Right renal pelvis (tissue), 4 donors: ENCODE measurements at places on chromosomes 6 and 20. TPM values are rescaled to one million over a fixed set of nuclear protein-coding genes. Genes with fewer than 3 reads are reported as not detected.

The MCCD1 gene
- polyA plus RNA-seq, result 14.9 TPM

The RAET1L gene
- not detected for polyA plus RNA-seq

The MTHFD1L gene
- 16.2 TPM for polyA plus RNA-seq

The UTRN gene
- polyA plus RNA-seq, result 140 TPM

The ZBTB2 gene
- polyA plus RNA-seq, result 16.4 TPM

The DEFB129 gene
- polyA plus RNA-seq, result not detected

The TFAP2D gene
- not detected for polyA plus RNA-seq

The RIMS1 gene
- 2.0 TPM for polyA plus RNA-seq

The EYS gene
- 0.77 TPM for polyA plus RNA-seq

The ELOVL2 gene
- 10.1 TPM for polyA plus RNA-seq

The BNIP5 gene
- polyA plus RNA-seq, result 0.33 TPM

The FAM209B gene
- polyA plus RNA-seq, result 0.25 TPM

The TNNC2 gene
- polyA plus RNA-seq, result 1.1 TPM

The VGLL2 gene
- not detected for polyA plus RNA-seq

The PAK5 gene
- 0.51 TPM for polyA plus RNA-seq

The SLC39A7 gene
- polyA plus RNA-seq, result 118 TPM

The YIPF3 gene
- polyA plus RNA-seq, result 146 TPM

The PDE10A gene
- polyA plus RNA-seq, result 20.7 TPM

The PGC gene
- not detected for polyA plus RNA-seq

The FAM162B gene
- polyA plus RNA-seq, result 6.9 TPM

The LKAAEAR1 gene
- not detected for polyA plus RNA-seq

The RANBP9 gene
- polyA plus RNA-seq, result 52.5 TPM

The SLC12A5 gene
- polyA plus RNA-seq, result 2.3 TPM

The KHDRBS2 gene
- 2.4 TPM for polyA plus RNA-seq

The BPIFB4 gene
- not detected for polyA plus RNA-seq

The ADGRG6 gene
- polyA plus RNA-seq, result 31.8 TPM

The C4B gene
- polyA plus RNA-seq, result 20.6 TPM

The KCNQ5 gene
- 0.41 TPM for polyA plus RNA-seq

The ALDH8A1 gene
- polyA plus RNA-seq, result 28.6 TPM

The TAGAP gene
- 1.4 TPM for polyA plus RNA-seq

The LRRN4 gene
- polyA plus RNA-seq, result 15.5 TPM

The SLC44A4 gene
- polyA plus RNA-seq, result 44.7 TPM

The TEAD3 gene
- 50.8 TPM for polyA plus RNA-seq

The GINS1 gene
- 17.2 TPM for polyA plus RNA-seq
